ENCODE measurements at places on chromosomes 4 and X.

DNA sequence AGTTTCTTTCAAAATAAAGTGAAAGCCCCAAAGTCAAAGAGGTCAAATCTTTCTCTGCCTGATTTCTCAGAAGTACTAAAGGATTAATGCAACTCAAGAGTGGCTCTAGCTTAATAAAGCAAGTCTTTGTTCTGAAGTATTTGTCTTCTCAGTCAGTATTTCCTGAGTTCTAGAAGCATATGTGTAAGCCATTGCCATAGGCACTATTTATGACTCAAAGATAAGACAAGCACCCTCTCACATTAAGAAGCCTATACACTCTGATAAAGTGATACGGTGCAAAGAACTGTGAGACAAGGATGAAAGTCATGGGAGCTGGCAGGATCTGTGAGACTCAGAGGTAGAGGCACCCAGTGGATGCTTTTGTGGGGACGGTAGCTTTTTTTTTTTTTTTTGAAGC lies 60.9 kb downstream of the AASDH start:
- DNase-seq: no peak

- DNase-seq: no peak
Observed at GRCh38 chrX:102341867-102342266, 94.9 kb downstream of the NXF2 start.

- no peak for DNase-seq
Observed at GRCh38 chr4:177256950-177257349, 52.7 kb upstream of the NEIL3 start.

- no peak for DNase-seq
Observed at GRCh38 chr4:78343682-78344081, 207.9 kb upstream of the ANXA3 start.

DNA sequence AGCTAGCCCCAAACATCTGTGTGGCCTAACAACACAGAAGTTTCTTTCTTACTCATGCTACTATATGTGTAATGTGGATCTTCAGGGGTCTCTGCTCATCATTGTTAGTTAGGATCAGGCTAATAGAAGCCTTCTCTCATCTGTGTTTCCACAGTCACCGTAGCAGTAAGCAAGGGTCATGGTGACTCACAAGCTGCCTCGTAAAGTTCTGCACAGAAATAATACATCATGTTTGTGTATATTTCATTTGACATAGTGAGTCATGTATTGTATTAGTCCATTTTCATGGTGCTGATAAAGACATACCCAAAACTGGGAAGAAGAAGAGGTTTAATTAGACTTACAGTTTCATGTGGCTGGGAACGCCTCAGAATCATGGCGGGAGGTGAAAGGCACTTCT lies 38.7 kb downstream of the SLC4A4 start:
- DNase-seq: no peak

DNA sequence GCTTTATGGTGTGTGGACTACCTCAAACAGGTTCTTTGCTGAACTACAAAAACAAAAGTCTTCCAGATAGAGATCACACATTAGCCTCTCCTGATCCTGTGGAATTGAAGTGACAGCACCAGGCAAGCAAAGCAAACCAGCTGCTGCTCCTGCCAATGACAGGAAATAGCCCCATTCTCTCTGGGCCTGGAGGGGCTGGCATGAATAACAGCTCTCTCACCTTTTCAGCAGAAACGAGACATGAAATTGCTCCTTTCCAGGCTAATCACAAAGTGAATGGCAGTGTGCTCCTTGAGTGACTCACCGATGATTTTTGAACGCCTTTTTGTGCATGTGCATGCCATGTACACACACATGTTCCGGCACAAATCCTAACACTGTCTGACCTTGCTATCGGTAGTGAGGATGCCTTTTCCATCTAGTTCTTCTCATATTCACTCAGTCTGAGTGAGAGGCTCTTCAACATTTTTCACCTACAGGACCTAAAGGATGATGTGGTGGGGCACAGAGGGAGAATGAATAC lies 24.4 kb downstream of the MFAP3L start:
- no peak for DNase-seq

- peak; percentile 28 for DNase-seq
Observed at GRCh38 chr4:825063-825970, 612 bp downstream of the CPLX1 start.

DNA sequence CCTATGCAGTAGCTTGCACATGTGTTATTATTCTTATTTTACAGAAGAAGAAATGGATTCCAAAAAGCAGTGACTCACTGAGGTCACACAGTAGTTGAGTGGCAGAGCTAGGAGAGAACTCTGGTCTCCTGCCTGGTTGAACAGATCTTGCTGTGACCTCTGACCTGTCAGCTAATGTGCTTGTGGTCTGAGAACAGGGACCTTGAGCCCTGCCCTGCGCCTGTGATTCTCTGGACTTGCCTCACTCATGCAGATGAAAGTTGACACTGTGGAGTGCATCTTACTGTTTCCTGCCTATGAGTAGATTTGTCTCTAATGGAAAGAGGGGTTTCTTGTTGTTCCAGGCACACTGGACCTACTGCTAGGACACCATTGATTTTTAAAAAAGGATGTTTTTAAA lies 32.3 kb downstream of the ETNPPL start:
- DNase-seq: no peak
